Neural crest cell (in vitro differentiated cells): ENCODE measurements at places on chromosomes 1 and 21. TPM values are rescaled to one million over a fixed set of nuclear protein-coding genes. Genes with fewer than 3 reads are reported as not detected.

SLAMF1 gene
- total RNA-seq: not detected in 2 replicates

ERICH3 gene
- total RNA-seq: 0.32 TPM in 1 of 2 replicates, not detected in the other

HTR6 gene
- total RNA-seq: not detected in 2 replicates

NRDC gene
- 155 and 158 TPM in 2 replicates for total RNA-seq

KRTAP13-2 gene
- total RNA-seq: not detected in 2 replicates

CFHR3 gene
- 0.82 and 0.86 TPM in 2 replicates for total RNA-seq

PDE4DIP gene
- 20.3 and 21.5 TPM in 2 replicates for total RNA-seq

LCE1C gene
- total RNA-seq: not detected in 2 replicates

MIB2 gene
- 105 and 106 TPM in 2 replicates for total RNA-seq

ZBTB8B gene
- total RNA-seq: 3.1 and 3.3 TPM in 2 replicates

DNA sequence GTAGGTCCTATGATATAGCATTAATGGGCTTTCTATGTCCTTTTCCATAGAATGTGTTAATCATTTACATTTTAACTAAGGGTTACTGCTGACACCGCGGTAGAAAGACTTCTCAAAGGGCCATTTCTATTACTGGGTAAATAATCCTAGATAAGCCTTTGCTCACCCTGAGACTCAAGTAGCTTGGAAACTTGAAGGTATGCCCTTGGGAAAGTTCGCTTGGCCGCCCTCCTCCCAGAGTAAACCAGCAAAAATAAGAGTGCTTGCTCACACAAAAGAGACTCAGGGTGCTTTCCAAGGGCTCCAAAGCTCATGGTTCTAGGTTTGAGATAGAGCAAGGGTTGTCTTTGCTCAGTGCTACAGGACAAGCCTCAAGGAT lies 85.8 kb upstream of the TMPRSS2 start:
- peaks cover 12% of the 10 kb centered on the region for H3K27me3 ChIP-seq
- no peaks in the 10 kb centered on the region for H3K36me3 ChIP-seq
- H3K27ac ChIP-seq: no peak overlapping the region
- DNase-seq: no peak
- no peaks in the 10 kb centered on the region for H3K4me1 ChIP-seq
- H3K4me3 ChIP-seq: no peak overlapping the region

GRCh38 chr1:20037877-20038276 lies 32.1 kb upstream of the PLA2G5 start:
- H3K4me1 ChIP-seq: no peaks in the 10 kb centered on the region
- no peak overlapping the region for H3K4me3 ChIP-seq
- H3K36me3 ChIP-seq: peaks cover 8% of the 10 kb centered on the region
- DNase-seq: no peak
- H3K27ac ChIP-seq: no peak overlapping the region
- H3K27me3 ChIP-seq: peaks cover 37% of the 10 kb centered on the region

- no peaks in the 10 kb centered on the region for H3K4me1 ChIP-seq
- H3K27me3 ChIP-seq: no peaks in the 10 kb centered on the region
- H3K36me3 ChIP-seq: no peaks in the 10 kb centered on the region
- no peak overlapping the region for H3K4me3 ChIP-seq
- DNase-seq: no peak
- H3K27ac ChIP-seq: no peak overlapping the region
Measured at GRCh38 chr1:109357616-109358015, 40.1 kb downstream of the SORT1 start.

DNA sequence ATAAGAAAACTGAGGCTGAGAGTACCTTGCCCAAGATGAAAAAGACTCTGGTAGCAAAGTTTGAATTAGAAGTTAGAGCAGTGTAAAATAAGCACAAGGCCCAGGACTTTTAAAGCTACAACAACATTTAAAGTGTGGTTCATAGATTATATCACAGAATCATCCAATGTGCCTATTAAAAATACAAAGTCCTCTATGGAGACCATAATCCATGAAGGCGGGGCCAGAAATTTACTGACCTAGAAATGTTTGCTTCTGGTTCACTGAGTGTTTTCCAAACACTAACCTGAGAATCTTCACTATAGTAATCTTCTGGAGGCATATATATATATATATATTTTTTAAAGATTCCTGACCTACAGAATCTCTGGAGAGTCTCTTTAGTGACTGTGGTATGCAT lies 12.3 kb downstream of the DEPDC1 start:
- H3K36me3 ChIP-seq: peaks cover 32% of the 10 kb centered on the region
- no peak overlapping the region for H3K27ac ChIP-seq
- H3K4me3 ChIP-seq: no peak overlapping the region
- no peaks in the 10 kb centered on the region for H3K27me3 ChIP-seq
- no peak for DNase-seq

- no peak overlapping the region for H3K27ac ChIP-seq
- no peak for DNase-seq
- peaks cover 50% of the 10 kb centered on the region for H3K27me3 ChIP-seq
- no peaks in the 10 kb centered on the region for H3K36me3 ChIP-seq
- peaks cover 12% of the 10 kb centered on the region for H3K4me1 ChIP-seq
Measured at GRCh38 chr1:237042526-237042891, 525 bp downstream of the RYR2 start.

GRCh38 chr21:32974653-32975052 lies 51.1 kb upstream of the OLIG2 start:
- peaks cover 97% of the 10 kb centered on the region for H3K27me3 ChIP-seq
- H3K4me1 ChIP-seq: peaks cover 48% of the 10 kb centered on the region
- no peak for DNase-seq
- H3K4me3 ChIP-seq: no peak overlapping the region
- no peaks in the 10 kb centered on the region for H3K36me3 ChIP-seq

- H3K4me1 ChIP-seq: no peaks in the 10 kb centered on the region
- no peak for DNase-seq
- no peak overlapping the region for H3K4me3 ChIP-seq
Measured at GRCh38 chr1:86646256-86646655, 58.1 kb upstream of the SH3GLB1 start.

DNA sequence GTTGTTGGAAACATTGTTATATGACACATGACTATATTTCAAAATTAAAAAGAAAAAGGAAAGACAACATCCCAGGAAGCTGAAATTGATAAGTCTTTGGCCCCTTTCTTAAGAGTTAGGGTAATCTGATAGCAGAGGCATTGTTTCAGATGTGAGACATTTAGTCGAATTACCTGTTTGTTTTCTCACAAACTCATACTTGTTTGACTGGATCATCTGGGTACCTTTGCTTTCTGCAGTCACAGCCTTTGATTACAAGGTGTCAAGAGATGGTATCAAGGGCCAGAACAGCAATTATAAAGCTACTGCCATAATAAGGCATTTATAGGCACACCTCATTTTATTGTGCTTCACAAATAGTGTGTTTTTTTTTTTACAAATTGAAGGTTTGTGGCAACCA lies 136.3 kb downstream of the DUSP10 start:
- no peak overlapping the region for H3K27ac ChIP-seq
- H3K36me3 ChIP-seq: no peaks in the 10 kb centered on the region
- no peak overlapping the region for H3K4me3 ChIP-seq
- no peaks in the 10 kb centered on the region for H3K4me1 ChIP-seq

DNA sequence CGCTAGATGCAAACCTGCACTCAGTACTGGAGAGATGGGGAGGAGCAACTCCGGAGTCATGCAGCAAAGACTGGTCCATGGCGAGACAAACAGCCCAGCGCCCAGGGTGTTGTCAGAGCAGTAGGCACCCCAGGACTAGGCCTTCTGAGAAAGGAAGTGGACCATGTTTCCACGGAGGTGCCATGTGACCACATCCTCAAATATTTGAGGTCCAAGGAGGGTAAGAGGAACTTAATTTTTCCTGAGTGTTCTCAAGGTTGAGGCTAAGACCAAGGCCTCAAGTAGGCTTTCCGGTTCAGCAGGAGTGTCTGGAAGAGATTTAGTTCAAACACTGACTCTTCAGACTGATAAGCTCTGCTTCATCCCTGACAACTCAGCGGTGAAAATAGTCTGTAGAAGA lies 186.2 kb downstream of the RHOU start:
- no peaks in the 10 kb centered on the region for H3K36me3 ChIP-seq
- DNase-seq: no peak
- no peaks in the 10 kb centered on the region for H3K27me3 ChIP-seq
- peaks cover 30% of the 10 kb centered on the region for H3K4me1 ChIP-seq
- H3K27ac ChIP-seq: no peak overlapping the region
- no peak overlapping the region for H3K4me3 ChIP-seq

DNA sequence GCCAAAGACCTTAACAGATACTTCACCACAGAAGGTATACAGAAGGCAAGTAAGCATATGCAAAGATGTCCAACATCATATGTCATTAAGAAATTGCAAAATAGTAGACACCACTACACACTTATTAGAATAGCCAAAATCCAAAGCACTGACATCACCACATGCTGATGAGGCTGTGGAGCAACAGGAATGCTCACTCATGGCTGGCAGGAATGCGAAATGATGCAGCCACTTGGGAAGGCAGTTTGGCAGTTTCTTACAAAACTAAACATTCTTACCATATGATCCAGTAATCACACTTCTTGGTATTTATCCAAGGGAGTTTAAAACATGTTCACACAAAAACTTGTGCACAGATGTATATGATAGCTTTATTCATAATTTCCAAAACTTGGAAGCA lies 261.2 kb upstream of the AJAP1 start:
- H3K27me3 ChIP-seq: peaks cover 28% of the 10 kb centered on the region
- H3K27ac ChIP-seq: no peak overlapping the region
- no peak for DNase-seq

GRCh38 chr1:178262120-178262500 lies 168.2 kb downstream of the RASAL2 start:
- peak overlapping the region; percentile 98 for H3K27ac ChIP-seq
- peak overlapping the region; percentile 71 for H3K4me3 ChIP-seq
- peaks cover 4% of the 10 kb centered on the region for H3K36me3 ChIP-seq
- peaks cover 13% of the 10 kb centered on the region for H3K27me3 ChIP-seq

- no peak overlapping the region for H3K4me3 ChIP-seq
- H3K27ac ChIP-seq: no peak overlapping the region
- no peak for DNase-seq
- H3K36me3 ChIP-seq: no peaks in the 10 kb centered on the region
- H3K4me1 ChIP-seq: no peaks in the 10 kb centered on the region
- H3K27me3 ChIP-seq: peaks cover 3% of the 10 kb centered on the region
Measured at GRCh38 chr1:209364716-209365115, 218.8 kb upstream of the CAMK1G start.

- H3K36me3 ChIP-seq: no peaks in the 10 kb centered on the region
- H3K4me1 ChIP-seq: peaks cover 6% of the 10 kb centered on the region
- no peak overlapping the region for H3K4me3 ChIP-seq
- H3K27ac ChIP-seq: no peak overlapping the region
Measured at GRCh38 chr1:53643041-53643880, 95.7 kb downstream of the GLIS1 start.

GRCh38 chr1:149888247-149888998 lies 10.9 kb upstream of the BOLA1 start:
- H3K36me3 ChIP-seq: no peaks in the 10 kb centered on the region
- peak; percentile 69 for DNase-seq
- H3K4me1 ChIP-seq: peaks cover 5% of the 10 kb centered on the region
- no peaks in the 10 kb centered on the region for H3K27me3 ChIP-seq
- no peak overlapping the region for H3K4me3 ChIP-seq
